ENCODE measurements at places on chromosomes 11 and 22. TPM values are rescaled to one million over a fixed set of nuclear protein-coding genes. Genes with fewer than 3 reads are reported as not detected.

DNA sequence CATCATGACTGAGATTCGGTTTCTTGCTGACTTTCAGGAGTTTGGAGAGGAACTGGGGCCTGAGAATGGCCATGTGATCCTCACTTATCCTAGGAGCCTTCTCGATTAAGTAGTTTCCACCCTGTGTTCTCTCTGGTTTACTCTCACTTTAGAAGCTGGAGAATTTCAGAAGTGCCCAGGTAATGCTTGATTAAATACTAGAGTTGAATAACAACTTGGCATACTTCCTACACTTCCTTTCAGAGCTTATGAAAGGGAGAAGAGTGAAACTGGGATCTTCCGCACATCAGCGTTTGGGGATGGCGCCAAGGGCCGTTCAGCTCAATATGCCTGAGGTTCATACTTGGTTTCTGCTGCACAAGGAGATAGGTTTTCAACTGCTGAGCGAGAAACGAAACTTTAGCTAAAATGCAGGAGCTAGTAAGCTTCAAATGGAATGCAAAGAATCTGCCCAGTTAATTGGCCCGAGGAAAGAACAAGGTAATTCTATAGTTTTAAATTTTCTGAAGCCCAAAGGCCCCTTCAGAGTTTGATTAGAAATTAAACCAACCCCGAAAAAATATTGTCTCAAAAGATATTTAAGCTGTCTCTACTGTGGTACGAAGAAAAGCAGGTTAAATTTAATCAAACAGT is 823 bp upstream of the MUC15 start:
- no peaks in the 10 kb centered on the region for H3K4me1 ChIP-seq
- H3K36me3 ChIP-seq = no peaks in the 10 kb centered on the region
- H3K27ac ChIP-seq = no peak overlapping the region
- H3K4me3 ChIP-seq = no peak overlapping the region
- H3K27me3 ChIP-seq = no peaks in the 10 kb centered on the region

- no peak overlapping the region for H3K27ac ChIP-seq
- no peak for DNase-seq
- H3K4me1 ChIP-seq = no peaks in the 10 kb centered on the region
- H3K4me3 ChIP-seq = no peak overlapping the region
These were observed 58.7 kb upstream of the CHST1 start for GRCh38 chr11:45724153-45724552.

DNA sequence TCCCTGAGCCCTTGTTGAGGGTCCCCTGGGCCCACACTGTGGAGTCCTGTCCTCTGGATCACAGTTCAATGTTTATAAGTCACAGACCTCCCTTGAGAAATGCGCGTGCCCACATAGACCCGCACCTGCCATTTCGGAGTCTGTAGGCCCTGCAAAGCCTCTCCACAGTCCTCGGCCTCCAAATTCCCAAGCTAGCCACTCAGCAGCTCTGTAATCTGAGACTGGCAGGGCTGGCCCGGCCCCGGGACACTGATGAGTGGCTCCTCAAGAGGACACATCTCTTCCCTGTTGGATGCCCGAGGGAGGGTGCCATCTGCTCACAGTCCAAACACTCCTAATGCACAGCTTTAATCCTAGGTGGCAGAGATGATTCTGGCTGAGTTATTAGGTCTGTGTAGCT is 39.1 kb downstream of the B3GAT1 start:
- no peaks in the 10 kb centered on the region for H3K4me1 ChIP-seq
- DNase-seq = no peak
- no peak overlapping the region for H3K4me3 ChIP-seq
- no peak overlapping the region for H3K27ac ChIP-seq

GRCh38 chr11:117946156-117946841 is 17.1 kb upstream of the TMPRSS13 start:
- H3K27ac ChIP-seq = no peak overlapping the region
- no peaks in the 10 kb centered on the region for H3K4me1 ChIP-seq
- no peaks in the 10 kb centered on the region for H3K36me3 ChIP-seq
- H3K4me3 ChIP-seq = no peak overlapping the region

- no peaks in the 10 kb centered on the region for H3K4me1 ChIP-seq
- no peak for DNase-seq
- no peak overlapping the region for H3K4me3 ChIP-seq
- no peaks in the 10 kb centered on the region for H3K36me3 ChIP-seq
These were observed 48.6 kb downstream of the ZC3H12C start for GRCh38 chr11:110141812-110142211.

Gene SLC1A2
- total RNA-seq = 0.21 TPM

Gene PATE2
- 0.18 TPM for total RNA-seq

Gene OR4D5
- total RNA-seq = not detected

Measured in Panc1 (cell line).